Naive B cell (primary cell): ENCODE measurements at places on chromosomes 5 and 9.

DNA sequence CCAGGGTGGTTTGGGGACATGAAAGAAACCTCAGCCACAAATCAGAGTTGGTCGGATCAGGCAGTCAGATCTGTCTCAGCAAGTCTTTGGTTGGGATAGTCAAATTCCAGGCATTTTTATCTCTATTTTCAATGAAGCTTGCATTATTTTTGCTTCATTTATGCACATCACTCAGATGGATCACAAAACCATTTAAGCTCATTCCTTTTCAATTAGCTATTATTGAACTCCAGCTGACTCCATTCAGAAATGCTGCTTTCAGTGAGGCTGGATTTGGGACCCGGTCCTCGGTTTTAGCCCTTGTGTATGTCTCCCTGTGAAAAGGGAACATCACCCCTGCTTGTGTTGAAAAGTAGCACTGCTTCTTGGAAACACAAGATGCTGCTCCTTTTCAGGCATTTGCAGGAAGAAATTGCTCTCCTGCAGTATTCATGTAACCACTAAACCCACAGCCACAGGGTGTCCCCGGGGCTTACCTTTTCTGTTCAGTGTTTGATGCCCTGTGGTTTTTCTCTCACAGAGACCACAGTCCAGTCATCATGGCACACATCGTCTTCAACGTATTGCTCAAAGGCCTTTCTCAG lies 232.9 kb downstream of the NFIB start:
- H3K4me1 ChIP-seq = no peaks in the 10 kb centered on the region
- H3K27ac ChIP-seq = no peak overlapping the region
- H3K27me3 ChIP-seq = no peaks in the 10 kb centered on the region
- no peaks in the 10 kb centered on the region for H3K36me3 ChIP-seq
- DNase-seq = no peak
- no peak overlapping the region for H3K4me3 ChIP-seq

GRCh38 chr9:89097219-89097618 lies 81.4 kb downstream of the SHC3 start:
- no peaks in the 10 kb centered on the region for H3K36me3 ChIP-seq
- H3K4me3 ChIP-seq = no peak overlapping the region
- H3K27me3 ChIP-seq = peaks cover 5% of the 10 kb centered on the region
- no peak for DNase-seq
- no peaks in the 10 kb centered on the region for H3K4me1 ChIP-seq

GRCh38 chr5:128535251-128535650 lies 2.8 kb downstream of the FBN2 start:
- no peak overlapping the region for H3K27ac ChIP-seq
- no peak overlapping the region for H3K4me3 ChIP-seq
- no peaks in the 10 kb centered on the region for H3K4me1 ChIP-seq
- H3K27me3 ChIP-seq = peaks cover 39% of the 10 kb centered on the region

- H3K27ac ChIP-seq = no peak overlapping the region
- H3K27me3 ChIP-seq = no peaks in the 10 kb centered on the region
- H3K36me3 ChIP-seq = no peaks in the 10 kb centered on the region
- no peak overlapping the region for H3K4me3 ChIP-seq
These were observed 136.2 kb downstream of the CDH6 start for GRCh38 chr5:31329715-31330114.

DNA sequence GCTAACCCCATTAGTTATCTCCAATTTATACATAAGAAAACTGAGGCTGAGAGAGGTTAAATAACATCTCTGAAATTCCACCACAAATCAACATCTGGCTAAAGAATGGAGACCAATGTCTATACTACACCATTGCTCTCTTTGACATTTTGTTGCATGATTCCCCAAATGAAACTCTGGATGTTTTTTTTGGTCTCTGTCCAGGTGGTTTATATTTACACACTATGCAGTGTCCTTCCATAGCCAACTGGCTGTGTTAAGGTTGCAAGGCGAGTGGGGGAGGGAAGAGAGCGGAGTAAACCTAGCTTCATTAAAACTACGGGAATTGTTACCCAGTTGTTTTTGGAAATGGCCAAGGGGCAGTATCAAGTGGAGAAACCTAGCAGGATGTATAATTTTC lies 67.2 kb downstream of the KIF4B start:
- peaks cover 17% of the 10 kb centered on the region for H3K27me3 ChIP-seq
- H3K4me1 ChIP-seq = no peaks in the 10 kb centered on the region
- no peak overlapping the region for H3K4me3 ChIP-seq
- H3K27ac ChIP-seq = no peak overlapping the region
- H3K36me3 ChIP-seq = no peaks in the 10 kb centered on the region

GRCh38 chr9:72139226-72139625 lies 10.0 kb upstream of the GDA start:
- peaks cover 34% of the 10 kb centered on the region for H3K27me3 ChIP-seq
- DNase-seq = no peak
- no peaks in the 10 kb centered on the region for H3K4me1 ChIP-seq
- no peaks in the 10 kb centered on the region for H3K36me3 ChIP-seq

DNA sequence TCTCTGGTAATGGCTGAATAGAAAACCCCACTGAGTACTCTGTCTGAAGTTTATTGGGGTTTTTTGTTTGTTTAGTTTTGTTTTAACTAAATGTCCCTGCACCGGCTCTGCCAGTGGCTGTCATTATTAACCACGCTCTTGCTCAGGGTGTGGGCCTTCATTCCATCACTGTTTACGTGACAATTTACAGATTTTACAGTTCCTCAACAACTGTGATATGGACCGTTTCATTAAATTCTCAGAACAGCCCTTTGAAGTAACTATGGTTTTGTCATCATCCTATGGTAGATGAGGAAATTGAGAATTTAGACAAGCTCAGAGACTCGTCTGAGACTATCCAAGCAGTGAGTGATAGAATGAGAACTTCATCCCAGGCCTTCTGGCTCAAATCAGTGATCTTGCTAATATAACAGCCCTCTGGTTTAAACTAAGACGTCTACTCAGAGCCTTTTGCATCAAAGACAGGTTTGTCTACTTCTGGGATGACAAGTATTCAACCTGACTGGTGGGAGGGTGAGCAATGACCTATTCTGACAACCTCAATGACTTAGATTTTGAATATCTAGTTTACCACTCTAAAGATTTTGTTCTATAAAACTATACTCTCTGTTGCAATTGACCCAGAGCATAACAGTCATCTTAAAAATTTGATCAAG lies 77.3 kb upstream of the MAP3K1 start:
- peak; percentile 49 for DNase-seq
- no peaks in the 10 kb centered on the region for H3K36me3 ChIP-seq
- peaks cover 66% of the 10 kb centered on the region for H3K4me1 ChIP-seq
- no peaks in the 10 kb centered on the region for H3K27me3 ChIP-seq
- no peak overlapping the region for H3K4me3 ChIP-seq

- H3K27me3 ChIP-seq = peaks cover 4% of the 10 kb centered on the region
- no peak for DNase-seq
- no peak overlapping the region for H3K27ac ChIP-seq
- no peaks in the 10 kb centered on the region for H3K4me1 ChIP-seq
These were observed 8.3 kb upstream of the TEX48 start for GRCh38 chr9:114690308-114690707.

GRCh38 chr9:36191686-36192085 lies 965 bp downstream of the CLTA start:
- peaks cover 18% of the 10 kb centered on the region for H3K36me3 ChIP-seq
- peak overlapping the region; percentile 6 for H3K27ac ChIP-seq
- H3K27me3 ChIP-seq = peaks cover 4% of the 10 kb centered on the region
- no peak for DNase-seq
- peaks cover 50% of the 10 kb centered on the region for H3K4me1 ChIP-seq
- H3K4me3 ChIP-seq = peak overlapping the region; percentile 95

GRCh38 chr5:147675168-147675567 lies 107.4 kb downstream of the JAKMIP2 start:
- H3K4me3 ChIP-seq = no peak overlapping the region
- no peaks in the 10 kb centered on the region for H3K36me3 ChIP-seq
- H3K4me1 ChIP-seq = no peaks in the 10 kb centered on the region
- DNase-seq = no peak

GRCh38 chr5:77086689-77087483 lies at the start of gene ZBED3:
Gene ZBED3, minus strand, starts transcription at chr5:77087285. Its CDS starts 9,407 bp downstream, at chr5:77077878.
- H3K36me3 ChIP-seq = no peaks in the 10 kb centered on the region
- H3K27me3 ChIP-seq = peaks cover 8% of the 10 kb centered on the region
- peak; percentile 40 for DNase-seq

DNA sequence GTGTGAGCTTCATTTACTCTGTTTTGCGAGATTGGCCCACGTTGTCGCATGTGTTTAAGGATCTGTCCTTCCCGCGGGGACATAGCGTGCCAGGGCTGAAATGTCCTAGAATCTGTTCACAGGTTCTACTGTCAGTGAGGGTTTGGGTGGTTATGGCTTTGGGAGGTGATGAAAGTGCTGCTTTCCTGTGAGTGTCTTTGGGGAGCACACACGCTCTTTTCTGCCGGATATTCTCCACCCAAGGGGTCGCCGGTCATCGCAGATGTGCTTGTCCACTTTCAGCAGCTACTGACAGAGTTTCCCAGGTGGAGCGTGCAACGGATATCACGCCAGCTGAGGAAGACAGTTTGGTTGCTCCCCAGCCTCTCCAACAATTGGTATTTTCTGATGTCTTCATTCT lies 32.1 kb downstream of the PROP1 start:
- peaks cover 5% of the 10 kb centered on the region for H3K36me3 ChIP-seq
- DNase-seq = no peak
- no peaks in the 10 kb centered on the region for H3K4me1 ChIP-seq
- H3K27ac ChIP-seq = no peak overlapping the region
- no peaks in the 10 kb centered on the region for H3K27me3 ChIP-seq
- peak overlapping the region; percentile 37 for H3K4me3 ChIP-seq

- H3K27me3 ChIP-seq = peaks cover 15% of the 10 kb centered on the region
- DNase-seq = no peak
- peaks cover 7% of the 10 kb centered on the region for H3K36me3 ChIP-seq
- H3K4me3 ChIP-seq = no peak overlapping the region
These were observed 129.1 kb downstream of the RAB3C start for GRCh38 chr5:58711965-58712364.

GRCh38 chr9:126459965-126460843 lies 133.6 kb downstream of the MVB12B start:
- DNase-seq = no peak
- H3K27ac ChIP-seq = no peak overlapping the region
- no peak overlapping the region for H3K4me3 ChIP-seq
- H3K36me3 ChIP-seq = no peaks in the 10 kb centered on the region
- no peaks in the 10 kb centered on the region for H3K4me1 ChIP-seq

GRCh38 chr9:72334658-72335337 lies 30.2 kb downstream of the ZFAND5 start:
- no peaks in the 10 kb centered on the region for H3K4me1 ChIP-seq
- H3K4me3 ChIP-seq = no peak overlapping the region
- H3K27ac ChIP-seq = no peak overlapping the region
- peaks cover 12% of the 10 kb centered on the region for H3K36me3 ChIP-seq
- no peak for DNase-seq
